ENCODE measurements at places on chromosomes 6 and 20. TPM values are rescaled to one million over a fixed set of nuclear protein-coding genes. Genes with fewer than 3 reads are reported as not detected.
A peak's percentile ranks its signal among the peaks of the same experiment; 100 is the strongest.

The HMGCLL1 gene
- total RNA-seq, result not detected

The BPI gene
- not detected for total RNA-seq

The C20orf144 gene
- total RNA-seq, result 0.13 TPM

The LHFPL5 gene
- not detected for total RNA-seq

The SCUBE3 gene
- total RNA-seq, result not detected

The DZANK1 gene
- 4.4 TPM for total RNA-seq

The ADGRF4 gene
- total RNA-seq, result not detected

The PACRG gene
- total RNA-seq, result not detected

The HTR1B gene
- not detected for total RNA-seq

The NHLRC1 gene
- total RNA-seq, result 3.8 TPM

GRCh38 chr6:38039502-38039901 lies 220.0 kb downstream of the ZFAND3 start:
- no peak for DNase-seq

DNA sequence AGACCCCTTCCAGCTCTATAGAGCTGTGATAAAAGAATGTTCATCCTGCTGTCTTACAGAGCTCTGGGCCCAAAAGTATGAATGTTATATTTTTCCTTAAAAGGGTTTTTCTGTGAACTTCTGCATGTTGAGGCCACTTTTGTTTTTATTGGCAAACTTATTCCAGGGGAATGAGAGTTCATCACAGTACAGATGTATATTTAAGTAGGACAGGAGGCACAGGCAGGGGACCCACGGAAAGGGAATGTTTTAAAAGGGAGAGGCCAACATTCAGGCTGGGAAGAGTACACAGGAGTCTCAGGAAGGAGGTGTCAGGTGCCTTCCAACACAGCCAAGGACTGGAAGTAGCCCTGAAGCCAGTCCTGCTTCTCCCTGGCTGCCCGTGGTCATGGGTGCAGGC lies 148.4 kb downstream of the EYA2 start:
- no peak for DNase-seq

- no peak for DNase-seq
Observed at GRCh38 chr20:25188218-25188617, 7.3 kb upstream of the ENTPD6 start.

GRCh38 chr6:133245422-133245903 lies 4.3 kb downstream of the EYA4 start:
- no peak for DNase-seq

- peak; percentile 86 for DNase-seq
Observed at GRCh38 chr6:44078827-44079671, 48.2 kb downstream of the MRPL14 start.

DNA sequence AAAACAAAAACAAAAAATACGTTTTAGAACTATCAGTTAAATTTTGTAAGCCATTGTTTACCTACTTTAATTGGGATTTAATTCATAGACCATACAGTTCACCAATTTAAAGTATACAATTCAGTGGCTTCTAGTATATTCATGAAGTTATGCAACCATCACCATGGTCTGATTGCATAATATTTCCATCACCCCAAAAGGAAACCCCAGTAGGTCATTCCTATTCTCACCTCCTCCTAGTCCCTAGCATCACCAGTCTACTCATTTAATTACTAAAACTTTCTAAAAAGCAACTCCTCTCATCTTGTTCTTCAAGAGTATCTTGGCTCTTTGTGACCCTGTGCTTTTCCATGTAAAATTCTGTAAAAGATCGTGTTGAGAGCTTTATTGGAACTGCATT lies 60.2 kb downstream of the ASXL1 start:
- DNase-seq, result no peak

- DNase-seq, result no peak
Observed at GRCh38 chr6:99607416-99608036, 893 bp downstream of the PRDM13 start.

- peak; percentile 56 for DNase-seq
Observed at GRCh38 chr20:48295445-48295903, 510.2 kb upstream of the SULF2 start.

DNA sequence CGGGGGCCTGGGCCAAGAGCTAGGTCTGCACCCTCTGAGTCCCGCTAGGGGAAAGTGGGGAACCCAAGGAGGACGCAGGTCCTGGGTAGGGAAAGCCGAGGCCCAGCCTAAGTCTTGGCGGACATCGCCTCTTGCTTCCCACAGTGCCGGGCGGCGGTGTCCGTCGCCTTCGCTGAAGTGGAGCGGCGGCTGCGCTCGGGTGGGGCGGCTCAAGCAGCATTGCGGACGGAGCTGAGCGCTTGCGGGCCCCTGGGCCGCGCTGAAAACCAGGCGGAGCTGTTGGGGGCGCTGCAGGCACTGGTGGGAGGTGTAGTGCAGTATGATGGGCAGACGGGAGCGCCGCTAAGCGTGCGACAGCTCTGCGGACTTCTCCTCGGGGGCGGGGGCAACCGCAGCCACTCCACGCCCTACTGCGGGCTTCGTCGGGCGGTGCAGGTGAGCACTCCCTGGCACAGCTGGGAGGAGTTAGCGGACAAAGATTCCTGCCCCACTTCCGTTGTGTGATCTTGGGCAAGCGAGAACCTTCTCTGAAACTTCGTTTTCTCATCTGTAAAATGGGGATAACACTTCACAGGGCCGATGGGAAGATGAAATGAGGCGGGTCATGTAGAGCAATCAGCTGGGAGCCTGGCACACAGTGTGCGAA lies 4.2 kb downstream of the PRSS16 start:
- peak; percentile 88 for DNase-seq

DNA sequence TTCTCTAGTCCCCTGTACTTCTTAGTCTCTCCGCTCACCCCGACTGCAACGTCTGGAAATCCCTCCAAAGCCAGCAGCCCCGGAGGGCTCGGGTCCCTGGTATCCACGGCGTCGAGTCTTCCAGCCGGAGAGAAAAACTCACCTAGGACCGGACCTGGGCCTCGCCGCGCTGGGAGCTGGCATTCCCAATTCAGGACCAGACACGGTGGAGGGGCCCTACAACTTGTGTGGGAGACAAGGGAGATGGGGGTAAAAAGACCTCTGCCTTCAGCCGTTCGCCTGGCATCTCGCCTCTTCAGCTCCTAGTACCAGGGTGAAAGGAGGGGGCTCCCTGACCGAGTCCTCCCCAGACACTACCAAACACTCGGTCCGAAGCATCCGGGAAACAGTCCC lies 64.3 kb downstream of the GPX5 start:
- no peak for DNase-seq

GRCh38 chr20:41478026-41478425 lies 111.4 kb upstream of the EMILIN3 start:
- no peak for DNase-seq

- peak; percentile 4 for DNase-seq
Observed at GRCh38 chr6:72321788-72322187, 300.1 kb upstream of the KCNQ5 start.

- DNase-seq, result no peak
Observed at GRCh38 chr6:27700337-27700736, 211.9 kb downstream of the OR2B2 start.

GRCh38 chr20:23603321-23603720 lies 2.4 kb downstream of the CST9 start:
- DNase-seq, result no peak

- no peak for DNase-seq
Observed at GRCh38 chr6:144364782-144365181, 79.6 kb downstream of the UTRN start.

DNA sequence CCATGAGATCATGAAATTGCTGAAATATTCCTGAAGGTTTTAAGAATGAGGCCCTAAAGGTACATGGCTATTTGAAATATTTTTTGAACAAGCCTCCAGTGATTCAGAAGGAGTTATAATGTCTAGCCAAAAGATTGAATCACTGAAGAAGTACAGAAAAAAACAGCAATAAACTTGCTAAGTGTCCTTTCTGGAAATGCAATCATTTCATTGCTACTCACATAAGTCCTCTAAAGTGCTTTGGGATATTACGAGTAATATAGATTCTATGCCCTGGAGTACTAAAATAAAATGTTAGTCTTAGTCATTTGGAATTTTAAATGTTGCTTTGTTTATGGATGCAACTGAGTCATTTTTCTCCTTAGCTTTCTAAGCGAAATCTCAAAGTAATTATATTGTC lies 32.7 kb downstream of the CENPW start:
- DNase-seq, result no peak

GRCh38 chr6:3026791-3027626 lies 27.3 kb downstream of the NQO2 start:
- no peak for DNase-seq

DNA sequence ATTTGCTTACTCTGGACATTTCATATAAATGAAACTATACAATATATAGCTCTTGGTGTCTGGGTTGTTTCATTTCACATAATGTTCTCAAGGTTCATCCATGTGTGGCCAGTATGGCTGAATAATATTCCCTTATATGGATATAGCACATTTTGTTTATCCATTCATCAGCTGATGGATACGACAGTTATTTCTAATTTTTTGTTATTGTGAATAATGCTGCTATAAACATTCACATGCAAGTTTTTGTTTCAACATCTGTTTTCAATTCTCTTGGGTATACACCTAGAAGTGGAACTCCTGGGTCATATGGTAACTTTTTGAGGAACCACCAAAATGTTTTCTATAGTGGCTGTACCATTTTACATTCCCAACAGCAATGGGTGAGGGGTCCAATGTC lies 101.1 kb downstream of the CDK19 start:
- no peak for DNase-seq

GRCh38 chr20:56795492-56795891 lies 166.4 kb downstream of the TFAP2C start:
- DNase-seq, result no peak

DNA sequence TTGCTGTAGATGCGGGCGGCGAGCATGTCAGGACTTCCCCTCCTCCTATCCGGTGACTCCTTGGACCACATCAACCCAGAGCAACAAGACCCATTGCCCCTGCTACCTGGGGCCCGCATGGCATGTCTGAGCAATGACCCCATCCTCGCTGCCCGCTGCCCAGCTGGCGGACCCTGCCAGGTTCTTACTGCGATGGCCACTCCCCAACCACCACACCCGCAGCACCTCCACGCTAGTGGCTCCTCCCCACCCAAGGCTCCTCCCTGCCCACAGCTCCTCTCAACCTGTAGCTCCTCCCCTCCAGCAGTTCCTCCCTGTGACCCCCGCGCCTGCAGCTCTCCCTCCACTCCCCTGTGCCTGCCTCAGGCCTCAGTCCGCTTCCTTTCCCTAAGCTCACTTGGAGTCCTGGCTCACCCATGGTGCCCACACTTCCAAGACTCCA lies 17.6 kb upstream of the SERPINB9 start:
- no peak for DNase-seq

DNA sequence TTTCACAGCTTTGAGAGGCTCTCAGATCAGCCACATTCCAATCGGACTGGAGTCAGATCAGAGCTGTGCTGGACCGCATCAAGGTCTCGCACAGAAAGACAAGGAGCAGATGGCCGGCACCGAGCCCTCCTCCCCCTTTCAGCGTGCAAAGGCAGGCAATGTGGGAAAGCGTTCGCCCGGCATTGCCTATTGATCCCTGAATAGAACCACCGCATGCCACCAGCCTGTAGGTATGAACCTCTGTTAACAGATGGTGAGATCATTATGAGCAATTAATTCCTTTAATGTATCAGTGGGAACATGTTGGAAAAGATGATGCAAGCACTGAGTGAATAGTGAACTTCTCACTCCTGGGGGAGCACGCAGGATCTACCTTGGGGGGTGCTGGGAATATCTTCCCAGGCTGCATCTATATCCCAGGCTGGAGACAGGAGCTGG lies 117.5 kb upstream of the ID4 start:
- no peak for DNase-seq

GRCh38 chr6:158324136-158324535 lies 11.9 kb downstream of the TULP4 start:
- no peak for DNase-seq

DNA sequence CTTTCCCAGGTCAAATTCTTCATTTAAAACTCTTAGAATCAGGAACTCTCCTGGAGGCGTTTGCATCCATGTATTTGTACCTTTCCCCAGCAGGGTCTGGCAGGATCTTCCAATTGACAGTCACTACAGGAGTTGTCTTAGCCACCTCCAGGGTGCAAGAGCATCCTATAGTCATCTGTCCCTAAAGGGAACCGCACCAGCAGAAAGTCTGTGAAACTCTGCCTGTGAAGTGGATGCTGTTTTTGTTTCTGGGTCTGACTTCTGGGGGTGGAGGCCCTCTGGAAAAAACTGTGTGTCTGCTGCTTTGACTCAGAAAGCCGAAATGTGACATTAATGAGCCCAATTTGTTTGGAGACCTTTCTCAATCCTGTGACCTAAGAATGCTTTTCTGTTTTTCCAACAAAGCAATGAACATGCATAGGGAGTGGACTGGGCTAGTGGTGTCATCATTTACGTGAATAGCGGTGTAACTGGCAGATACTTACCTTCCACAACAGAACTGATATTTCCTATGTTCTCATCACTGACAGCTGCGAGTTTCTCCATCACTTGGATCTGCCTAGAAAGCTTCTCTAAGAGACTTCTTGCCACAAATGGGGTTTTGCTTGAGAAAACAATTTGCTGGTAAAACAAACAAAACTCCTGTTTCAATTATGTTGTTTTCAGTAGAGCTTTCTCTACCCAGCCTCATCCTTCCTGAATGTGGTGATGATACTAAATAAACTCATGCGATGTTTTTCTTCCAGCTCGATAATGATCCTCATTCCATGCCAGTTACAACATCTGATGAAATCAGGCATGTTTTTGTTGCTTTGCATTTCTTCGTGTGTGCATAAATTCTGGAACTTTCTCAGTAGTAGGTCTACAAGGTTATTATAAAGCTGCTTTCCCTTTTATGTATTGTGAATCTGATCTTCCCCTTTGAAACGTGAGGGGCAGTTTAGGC lies 33.3 kb upstream of the ARMH2 start:
- no peak for DNase-seq

DNA sequence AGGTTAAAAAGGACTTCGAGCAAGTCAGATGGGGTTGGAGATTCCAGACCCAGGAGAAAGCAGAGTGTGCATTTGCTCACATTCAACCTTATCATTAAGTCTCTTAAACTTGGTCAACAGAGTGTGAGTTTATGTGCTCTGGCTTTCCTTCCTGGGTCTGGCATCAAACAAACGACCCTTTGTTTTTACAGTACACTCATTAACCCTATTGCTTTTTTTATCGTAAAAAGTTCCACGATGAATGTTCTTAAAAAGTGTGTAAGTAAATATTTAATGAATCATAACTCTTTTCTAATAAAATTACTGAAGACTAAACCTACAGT lies 2.5 kb downstream of the FYN start:
- DNase-seq, result no peak

DNA sequence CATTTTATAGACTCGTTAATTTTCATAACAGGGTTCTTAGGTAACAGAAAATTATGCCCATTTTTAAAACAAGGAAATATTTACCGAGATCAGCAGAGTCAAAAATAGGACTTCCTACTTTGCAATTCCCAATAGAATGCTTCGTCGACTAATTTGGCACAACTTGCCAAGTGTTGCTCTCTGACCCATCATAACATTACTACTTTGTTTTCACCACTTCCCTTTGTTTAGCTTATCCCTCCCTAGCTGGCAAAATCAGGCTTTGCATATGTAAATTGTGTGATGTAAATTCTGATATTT lies 914 bp upstream of the RANBP9 start:
- DNase-seq, result peak; percentile 6

DNA sequence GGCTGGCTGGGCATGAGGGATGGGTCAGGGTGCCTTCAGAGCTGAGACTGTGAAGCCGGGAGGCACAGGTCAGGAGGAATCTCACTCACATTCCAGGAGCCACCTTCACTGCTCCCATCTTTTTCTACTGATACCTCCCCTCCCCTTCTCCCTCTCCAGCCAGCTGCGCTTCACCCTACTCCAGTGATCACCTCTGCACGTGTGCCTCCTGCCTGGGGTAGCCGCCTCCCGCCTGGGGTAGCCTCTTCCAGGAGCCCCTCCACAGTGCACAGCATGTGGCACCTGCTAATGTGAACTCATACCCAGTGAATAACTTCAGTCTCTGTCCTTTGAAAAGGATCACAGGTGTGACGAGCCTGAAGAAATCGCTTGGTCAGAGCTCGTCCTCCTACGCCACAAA lies 232.6 kb downstream of the TMEM242 start:
- DNase-seq, result no peak

Data from A673 (cell line).